CD4-positive, alpha-beta T cell (primary cell): ENCODE measurements at places on chromosomes 1 and 21.

DNA sequence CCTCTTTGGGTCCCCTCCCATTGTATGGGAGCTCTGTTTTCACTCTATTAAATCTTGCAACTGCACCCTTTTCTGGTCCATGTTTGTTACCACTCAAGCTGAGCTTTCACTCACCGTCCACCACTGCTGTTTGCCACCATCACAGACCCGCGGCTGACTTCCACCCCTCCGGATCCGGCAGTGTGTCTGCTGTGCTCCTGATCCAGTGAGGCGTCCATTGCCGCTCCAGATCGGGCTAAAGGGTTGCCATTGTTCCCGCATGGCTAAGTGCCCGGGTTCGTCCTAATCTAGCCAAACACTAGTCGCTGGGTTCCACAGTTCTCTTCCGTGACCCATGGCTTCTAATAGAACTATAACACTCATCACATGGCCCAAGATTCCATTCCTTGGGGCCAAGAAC is 157.2 kb downstream of the SEC16B start:
- no peaks in the 10 kb centered on the region for H3K27me3 ChIP-seq
- DNase-seq = no peak
- H3K27ac ChIP-seq = no peak overlapping the region
- no peaks in the 10 kb centered on the region for H3K4me1 ChIP-seq

DNA sequence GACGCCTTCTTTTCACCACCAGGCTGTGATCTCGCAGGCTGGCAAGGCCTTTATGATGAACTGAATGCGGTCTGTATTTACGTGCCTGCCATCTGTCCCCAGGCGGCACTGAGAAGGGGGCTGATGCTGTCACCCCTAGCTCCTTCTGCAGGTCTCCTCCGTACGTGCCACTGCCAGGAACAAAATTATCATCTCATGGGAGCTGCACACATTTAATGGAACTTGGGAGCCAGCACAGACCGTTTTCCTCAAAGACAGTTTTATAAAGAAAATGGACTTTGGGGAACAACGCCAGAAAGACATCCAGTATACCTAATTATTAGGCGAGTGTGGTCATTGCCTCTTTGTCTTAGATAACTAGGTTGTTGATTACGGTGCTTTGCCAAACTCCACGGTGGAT is 434.5 kb downstream of the KIF26B start:
- no peaks in the 10 kb centered on the region for H3K36me3 ChIP-seq
- no peak overlapping the region for H3K4me3 ChIP-seq
- no peak for DNase-seq
- no peaks in the 10 kb centered on the region for H3K27me3 ChIP-seq
- H3K4me1 ChIP-seq = no peaks in the 10 kb centered on the region

DNA sequence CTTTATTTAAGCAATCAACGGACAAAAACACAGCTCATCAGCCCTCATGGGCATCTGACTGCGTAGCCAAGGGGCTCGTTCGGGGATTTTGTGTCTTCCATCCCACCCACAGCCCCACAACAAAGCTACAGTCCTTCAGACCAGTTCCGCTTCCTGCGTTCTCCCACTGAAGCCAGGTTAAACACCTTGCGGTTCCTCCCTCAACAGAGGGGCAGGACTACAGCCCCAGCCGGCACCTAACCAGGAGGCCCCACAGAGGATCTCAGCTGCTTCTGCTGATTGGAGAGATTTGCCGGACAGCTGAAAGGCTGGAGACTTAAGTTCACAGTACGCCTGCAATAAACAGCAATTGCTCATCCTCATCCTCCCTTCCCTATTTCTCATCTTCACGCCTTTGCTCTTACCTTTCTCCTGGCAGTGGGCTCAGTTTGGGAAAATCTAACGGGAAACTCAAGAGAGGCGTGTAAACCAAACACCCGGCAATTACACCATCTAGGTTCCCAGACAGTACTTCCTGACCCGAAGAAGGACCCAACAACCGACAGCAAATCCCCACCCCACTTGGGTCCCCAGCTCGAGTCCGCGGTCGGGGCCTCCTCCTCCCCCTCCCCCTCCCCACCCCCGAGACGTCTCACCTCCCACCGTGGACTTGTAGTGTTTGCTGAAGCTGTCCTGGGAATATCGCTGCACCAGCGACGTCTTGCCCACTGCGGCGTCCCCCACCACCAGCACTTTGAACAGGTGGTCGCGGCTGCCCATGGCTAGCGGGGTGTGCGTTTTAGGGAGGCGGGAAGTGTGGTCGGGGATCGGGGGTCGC is 876 bp downstream of the RAB29 start:
- peak overlapping the region; percentile 78 for H3K4me3 ChIP-seq
- H3K4me1 ChIP-seq = peaks cover 37% of the 10 kb centered on the region
- H3K36me3 ChIP-seq = peaks cover 19% of the 10 kb centered on the region

DNA sequence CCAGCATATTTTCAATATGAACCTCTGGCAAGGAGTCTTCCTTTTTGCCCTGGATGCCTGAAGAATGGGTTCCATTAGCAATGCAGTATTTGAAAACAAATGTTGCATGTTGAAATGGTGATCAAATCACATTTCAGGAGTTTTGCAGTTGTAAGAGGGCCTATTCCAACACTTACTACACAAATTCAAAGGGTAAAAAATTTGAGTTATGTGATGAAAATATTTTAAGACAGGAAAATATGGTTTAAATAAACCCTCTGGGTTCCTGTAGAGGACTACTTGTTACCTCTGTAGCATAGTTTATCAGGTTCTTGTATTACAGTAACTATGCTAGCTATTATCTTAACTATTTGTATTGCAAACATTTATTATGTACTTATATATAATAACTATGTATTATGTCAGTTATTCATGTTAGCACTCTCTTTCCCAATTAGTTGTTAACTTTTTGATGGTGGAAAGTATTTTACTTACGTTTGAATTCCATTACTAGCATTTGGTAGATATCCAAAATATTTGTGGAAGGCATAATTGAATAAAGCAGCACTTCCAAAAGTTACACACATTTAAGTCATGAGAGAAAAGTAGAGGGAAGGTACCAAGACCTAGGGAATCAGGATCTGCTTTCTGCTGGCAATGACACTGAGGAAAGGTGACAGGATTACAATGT is 312.9 kb downstream of the GRIK1 start:
- no peak for DNase-seq
- no peaks in the 10 kb centered on the region for H3K36me3 ChIP-seq
- H3K4me3 ChIP-seq = no peak overlapping the region
- H3K27ac ChIP-seq = no peak overlapping the region
- no peaks in the 10 kb centered on the region for H3K27me3 ChIP-seq
